Activated CD4-positive, alpha-beta T cell treated with anti-CD3 and anti-CD28 coated beads for 24 hours (primary cell): ENCODE measurements at places on chromosomes 5 and 9.

DNA sequence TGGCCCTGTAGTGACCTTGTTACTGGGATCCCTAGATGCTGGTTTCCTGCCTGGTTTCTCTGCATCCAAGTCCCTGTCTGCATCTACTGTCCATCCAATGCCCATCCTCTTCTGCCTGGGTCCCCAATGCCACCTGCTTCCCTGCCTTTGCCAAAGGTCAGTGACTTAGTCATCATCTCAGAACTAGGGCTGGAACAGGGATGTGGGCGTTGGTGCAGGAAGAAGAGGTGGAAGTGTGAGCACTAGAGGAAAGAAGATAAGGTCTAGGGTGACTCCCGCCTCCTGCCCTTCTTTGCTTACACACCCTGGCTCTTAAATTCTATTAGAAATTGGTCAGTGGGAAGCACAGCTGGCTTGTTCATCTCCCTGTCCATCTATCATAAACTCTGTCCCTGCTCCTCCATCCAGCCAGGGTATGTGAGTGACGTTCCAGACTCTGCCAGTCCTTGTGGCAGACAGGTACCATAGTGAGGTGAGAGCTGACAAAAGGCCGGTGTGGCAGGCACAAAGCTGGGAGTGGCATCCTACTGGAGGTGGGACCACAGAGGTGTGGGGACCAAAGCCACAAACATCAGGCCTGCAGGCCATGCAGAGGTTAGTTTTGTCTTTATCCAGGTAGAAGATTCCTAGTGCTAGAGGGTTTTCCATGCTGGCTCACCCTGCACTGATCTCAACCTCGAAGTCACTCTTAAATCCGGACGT is 9.2 kb downstream of the PTPN3 start:
- DNase-seq: no peak

DNA sequence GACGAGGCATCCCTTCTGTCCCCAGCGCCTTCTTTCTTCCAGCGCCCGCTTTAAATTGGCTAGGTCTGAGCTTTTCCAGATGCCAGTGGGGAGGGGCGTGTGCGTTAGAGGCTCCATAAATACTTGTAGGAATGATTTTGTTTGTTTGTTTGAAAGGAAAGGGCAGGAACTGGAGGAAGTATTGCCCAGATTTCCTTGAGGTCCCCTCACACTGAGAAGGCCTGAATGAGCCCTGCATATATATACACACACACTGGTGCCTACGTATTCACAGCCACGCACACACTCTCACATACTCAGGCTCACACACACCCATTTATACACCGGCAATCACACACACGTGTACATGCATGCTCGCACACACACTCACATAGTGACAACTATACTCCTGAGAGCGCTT is 1.0 kb upstream of the SLIT3 start:
- DNase-seq: no peak

DNA sequence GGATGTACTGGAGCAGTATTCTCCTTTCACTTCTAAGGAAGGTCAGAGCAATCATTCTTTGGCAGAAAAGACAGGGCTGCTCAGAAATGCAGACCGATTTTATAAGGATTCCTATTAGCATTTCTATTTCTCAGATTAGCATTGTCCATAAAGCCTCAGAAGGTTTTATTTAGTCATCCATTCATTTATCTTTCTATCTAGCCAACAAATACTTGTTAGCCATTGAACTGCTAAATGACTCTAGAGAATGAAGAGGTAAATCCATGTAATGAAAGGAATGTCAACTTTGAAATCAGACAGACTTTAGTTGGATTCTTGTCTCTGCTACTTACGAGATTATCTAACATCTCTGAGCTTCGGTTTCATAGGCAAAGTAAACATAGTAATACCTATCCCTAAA is 165.2 kb downstream of the SLC25A46 start:
- DNase-seq: no peak

DNA sequence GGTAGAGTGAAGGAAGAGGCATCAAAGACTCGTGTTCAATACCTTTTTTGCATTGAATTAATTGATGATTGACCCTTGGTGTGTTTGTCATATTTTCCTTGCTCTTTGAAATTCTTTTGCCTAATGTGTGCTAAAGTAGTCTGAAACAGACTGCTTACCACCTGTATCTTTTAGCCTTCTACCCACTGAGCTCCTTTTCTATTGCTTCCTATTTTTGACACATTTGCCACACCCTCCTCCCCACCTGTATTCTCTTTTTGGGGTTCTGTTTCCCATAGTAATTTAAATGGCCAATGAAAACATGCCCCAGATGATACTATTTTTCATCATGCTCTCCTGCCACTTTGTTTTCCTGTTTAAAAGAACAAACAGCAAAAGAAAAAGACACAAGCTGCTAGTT is 78.5 kb downstream of the ZCCHC7 start:
- DNase-seq: no peak

DNA sequence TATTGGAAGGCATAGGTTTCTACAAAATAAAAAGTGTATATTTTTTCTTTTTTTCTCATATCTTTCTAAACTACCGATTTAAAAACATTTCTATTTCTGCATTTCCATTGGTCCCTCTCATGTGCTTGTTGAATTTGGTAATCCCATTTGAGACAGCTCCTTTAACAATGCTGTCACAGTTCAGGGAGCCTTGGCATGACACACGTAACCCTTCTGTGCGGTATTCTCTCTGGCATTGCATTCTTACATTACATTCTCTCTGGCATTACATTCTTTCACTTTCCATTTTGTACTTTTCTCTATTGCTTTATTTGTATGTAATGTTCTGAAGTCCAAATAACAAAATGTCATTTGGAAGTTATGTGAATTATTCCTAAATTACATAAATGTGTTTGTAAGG is 150.7 kb upstream of the RASGRF2 start:
- DNase-seq: no peak

DNA sequence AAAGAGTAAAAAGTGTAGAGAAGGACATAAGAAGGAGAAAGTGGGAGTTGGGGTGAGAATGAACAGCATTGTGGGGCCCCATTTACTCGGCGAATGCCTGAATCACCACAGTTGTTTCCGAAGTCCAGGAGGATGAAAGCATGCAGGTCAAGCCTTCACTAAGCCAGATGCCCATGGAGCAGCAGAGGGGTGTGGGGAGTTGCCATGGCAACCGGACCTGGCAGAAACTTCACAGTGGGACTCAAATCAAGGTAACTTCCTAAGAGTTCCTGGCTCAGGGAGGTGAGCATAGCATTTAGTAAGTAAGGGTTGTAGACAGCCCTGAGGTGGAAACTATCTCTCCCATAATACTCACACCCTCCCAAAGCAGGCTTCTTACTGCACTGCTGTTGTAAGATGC is 357.1 kb downstream of the TRIM32 start:
- DNase-seq: no peak

GRCh38 chr9:133029994-133030316 is 842 bp upstream of the GTF3C5 start:
- no peak for DNase-seq

DNA sequence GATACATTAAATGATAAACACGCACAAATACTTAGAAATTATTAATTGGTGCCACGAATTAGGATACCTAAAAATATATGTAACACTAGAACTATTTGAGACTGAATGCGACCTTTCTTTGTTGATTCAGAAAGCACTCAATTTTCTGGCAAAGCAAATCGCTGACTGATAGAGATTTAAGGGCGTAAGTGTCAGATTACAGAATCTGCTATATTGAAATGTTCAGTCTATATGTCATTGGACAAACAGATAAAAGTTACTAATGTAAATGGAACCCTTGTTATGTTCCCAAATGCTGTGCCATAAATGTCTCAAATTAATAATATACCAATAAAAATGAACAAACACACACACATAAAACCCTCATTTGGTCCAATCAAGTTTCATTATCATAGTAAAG is 137.9 kb downstream of the MPDZ start:
- no peak for DNase-seq

- no peak for DNase-seq
Observed at GRCh38 chr5:92548346-92548745, 1032.7 kb downstream of the NR2F1-AS1 start.

GRCh38 chr5:39485079-39485478 is 60.3 kb upstream of the DAB2 start:
- no peak for DNase-seq

DNA sequence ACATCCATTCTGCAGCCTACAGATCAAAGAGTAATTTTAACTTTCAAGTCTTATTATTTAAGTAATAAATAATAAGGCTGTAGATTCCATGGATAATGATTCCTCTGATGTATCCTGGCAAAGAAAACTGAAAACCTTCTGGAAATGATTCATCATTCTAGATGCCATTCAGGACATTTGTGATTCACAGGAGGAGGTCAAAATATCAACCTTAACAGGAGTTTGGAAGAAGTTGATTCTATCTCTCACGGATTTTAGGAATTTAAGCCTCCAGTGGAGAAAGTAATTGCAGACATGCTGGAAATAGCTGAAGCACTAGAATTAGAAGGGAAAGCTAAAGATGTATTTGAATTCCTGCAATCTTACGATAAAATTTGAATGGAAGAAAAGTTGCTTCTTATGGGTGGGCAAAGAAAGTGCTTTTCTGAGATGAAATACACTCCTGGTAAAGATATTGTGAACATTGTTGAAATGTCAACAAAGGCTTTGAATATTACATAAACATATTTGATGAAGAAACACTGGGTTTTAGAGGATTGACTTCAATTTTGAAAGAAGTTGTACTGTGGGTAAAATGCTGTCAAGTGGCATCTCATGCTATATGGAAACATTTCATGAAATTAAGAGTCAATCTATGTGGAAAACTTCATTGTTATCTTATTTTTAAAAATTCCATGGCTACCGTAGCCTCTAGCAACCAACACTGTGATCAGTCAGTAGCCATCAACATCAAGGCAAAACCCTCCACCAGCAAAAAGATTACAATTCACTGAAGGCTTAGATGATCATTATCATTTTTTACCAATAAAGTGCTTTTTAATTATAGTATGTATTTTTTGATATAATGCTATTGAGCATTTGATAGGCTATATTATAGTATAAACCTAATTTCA is 1141.0 kb downstream of the CDH12 start:
- DNase-seq: no peak

DNA sequence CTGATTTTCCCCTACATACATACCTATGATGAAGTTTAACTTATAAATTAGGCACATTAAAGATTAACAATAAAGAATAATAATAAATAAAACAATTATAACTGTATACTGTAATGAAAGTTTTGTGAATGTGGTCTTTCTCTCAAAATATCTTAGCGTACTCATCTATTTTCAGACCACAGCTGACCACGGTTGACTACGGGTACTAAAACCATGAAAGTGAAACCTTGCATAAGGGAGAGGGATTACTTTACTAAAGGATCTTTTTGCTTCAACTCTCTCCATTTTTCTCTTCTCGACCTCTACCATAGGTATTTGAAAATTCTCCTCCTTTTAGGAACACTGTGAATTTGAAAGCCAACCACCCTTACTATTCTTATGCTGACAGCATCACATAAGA is 475.5 kb downstream of the CETN3 start:
- DNase-seq: no peak
